ENCODE measurements at places on chromosomes 6 and 20. TPM values are rescaled to one million over a fixed set of nuclear protein-coding genes. Genes with fewer than 3 reads are reported as not detected.

Gene ESR1
- 4.3 TPM for total RNA-seq

Gene RPRD1B
- total RNA-seq: 26.9 TPM

Gene HUS1B
- 6.1 TPM for total RNA-seq

DNA sequence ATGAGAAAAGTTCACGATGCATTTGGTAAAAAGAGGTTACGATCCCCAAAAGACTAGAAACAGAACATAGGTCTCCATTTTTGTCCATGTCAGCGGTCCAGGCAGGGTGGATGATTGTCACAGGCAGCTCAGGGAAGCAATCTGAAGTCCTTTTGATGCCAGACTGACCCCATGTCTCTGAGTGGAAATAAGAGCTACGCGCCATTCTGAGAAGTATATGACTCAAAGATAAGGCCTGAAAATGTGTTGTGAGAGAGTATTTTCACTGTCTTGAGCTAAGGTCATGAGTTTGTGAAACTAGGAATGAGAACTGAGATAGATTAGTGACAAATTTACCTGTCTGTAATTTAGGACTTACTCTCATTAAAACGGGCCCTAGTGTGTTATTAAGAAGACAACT lies 69.5 kb downstream of the LYRM4 start:
- no peaks in the 10 kb centered on the region for H3K36me3 ChIP-seq
- no peak overlapping the region for H3K27ac ChIP-seq
- H3K27me3 ChIP-seq: no peaks in the 10 kb centered on the region
- no peak for DNase-seq
- H3K4me1 ChIP-seq: no peaks in the 10 kb centered on the region
- H3K4me3 ChIP-seq: no peak overlapping the region

- no peaks in the 10 kb centered on the region for H3K27me3 ChIP-seq
- no peaks in the 10 kb centered on the region for H3K36me3 ChIP-seq
- peaks cover 13% of the 10 kb centered on the region for H3K4me1 ChIP-seq
Measured at GRCh38 chr20:50366270-50367103, 143.7 kb upstream of the PTPN1 start.

Gene RIPOR2
- 147 TPM for total RNA-seq

GRCh38 chr6:131840936-131841583 lies 33.2 kb downstream of the ENPP1 start:
- H3K4me1 ChIP-seq: no peaks in the 10 kb centered on the region
- H3K27ac ChIP-seq: no peak overlapping the region
- DNase-seq: no peak

- H3K36me3 ChIP-seq: no peaks in the 10 kb centered on the region
- H3K27me3 ChIP-seq: peaks cover 9% of the 10 kb centered on the region
- H3K4me1 ChIP-seq: no peaks in the 10 kb centered on the region
Measured at GRCh38 chr20:48329676-48330664, 497.8 kb downstream of the PREX1 start.

DNA sequence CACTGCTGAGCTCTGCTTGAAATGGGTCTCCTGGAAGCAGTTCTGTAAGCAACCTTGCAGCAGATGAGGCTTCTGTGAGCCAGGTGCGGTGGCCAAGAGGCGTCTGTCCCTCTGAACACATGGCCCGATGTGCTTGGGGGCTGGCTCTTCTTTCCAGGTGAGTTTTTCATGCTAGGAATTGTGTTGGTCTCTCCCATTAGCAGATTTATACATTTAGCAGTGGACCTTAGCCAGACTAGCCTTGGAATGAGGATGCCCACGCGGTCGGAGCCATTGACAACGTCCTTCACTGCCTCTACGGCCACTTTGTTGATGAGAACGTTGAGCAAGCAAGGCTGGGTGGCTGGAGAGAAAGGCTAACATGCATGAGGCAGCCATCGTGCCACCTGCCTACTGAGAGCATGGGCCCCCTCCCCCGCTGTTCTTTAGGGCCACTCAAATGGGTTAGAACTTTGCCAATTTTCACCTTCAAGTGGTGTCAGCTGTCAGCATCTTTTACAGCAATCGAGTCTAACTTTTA lies 33.5 kb downstream of the ERMARD start:
- H3K4me1 ChIP-seq: peaks cover 4% of the 10 kb centered on the region
- no peak overlapping the region for H3K4me3 ChIP-seq
- no peaks in the 10 kb centered on the region for H3K27me3 ChIP-seq
- H3K27ac ChIP-seq: no peak overlapping the region

- no peaks in the 10 kb centered on the region for H3K4me1 ChIP-seq
- no peaks in the 10 kb centered on the region for H3K27me3 ChIP-seq
- H3K36me3 ChIP-seq: no peaks in the 10 kb centered on the region
- H3K4me3 ChIP-seq: no peak overlapping the region
Measured at GRCh38 chr6:143594647-143595046, 83.1 kb upstream of the PHACTR2 start.

GRCh38 chr20:31948008-31948407 lies 3.8 kb downstream of the PDRG1 start:
- H3K4me3 ChIP-seq: no peak overlapping the region
- peaks cover 18% of the 10 kb centered on the region for H3K4me1 ChIP-seq
- no peak overlapping the region for H3K27ac ChIP-seq
- no peaks in the 10 kb centered on the region for H3K27me3 ChIP-seq

Gene LY6G5B
- total RNA-seq: 14.7 TPM

- no peak overlapping the region for H3K4me3 ChIP-seq
- H3K36me3 ChIP-seq: no peaks in the 10 kb centered on the region
- no peak for DNase-seq
- no peak overlapping the region for H3K27ac ChIP-seq
Measured at GRCh38 chr20:16483024-16483423, 90.2 kb downstream of the KIF16B start.

GRCh38 chr20:8530022-8530421 lies 398.0 kb downstream of the PLCB1 start:
- no peak overlapping the region for H3K4me3 ChIP-seq
- no peak overlapping the region for H3K27ac ChIP-seq
- no peaks in the 10 kb centered on the region for H3K36me3 ChIP-seq
- DNase-seq: no peak
- no peaks in the 10 kb centered on the region for H3K4me1 ChIP-seq

- no peak overlapping the region for H3K4me3 ChIP-seq
- DNase-seq: no peak
- H3K27me3 ChIP-seq: no peaks in the 10 kb centered on the region
- no peaks in the 10 kb centered on the region for H3K36me3 ChIP-seq
- peaks cover 10% of the 10 kb centered on the region for H3K4me1 ChIP-seq
Measured at GRCh38 chr6:36949636-36950035, 4.9 kb upstream of the PI16 start.

- no peak overlapping the region for H3K4me3 ChIP-seq
- H3K27me3 ChIP-seq: no peaks in the 10 kb centered on the region
- H3K27ac ChIP-seq: no peak overlapping the region
- DNase-seq: no peak
Measured at GRCh38 chr20:56758706-56759105, 129.6 kb downstream of the TFAP2C start.

Gene RBBP8NL
- total RNA-seq: not detected

Gene RFX6
- not detected for total RNA-seq

GRCh38 chr20:7313047-7313446 lies 545.6 kb downstream of the BMP2 start:
- no peaks in the 10 kb centered on the region for H3K4me1 ChIP-seq
- H3K4me3 ChIP-seq: no peak overlapping the region
- no peaks in the 10 kb centered on the region for H3K36me3 ChIP-seq
- H3K27me3 ChIP-seq: no peaks in the 10 kb centered on the region

All from spleen (tissue), 13 donors.